A549 treated with Mapracorat at 1 μM for 4 hours (cell line): ENCODE measurements at places on chromosomes 1 and 21. TPM values are rescaled to one million over a fixed set of nuclear protein-coding genes. Genes with fewer than 3 reads are reported as not detected.

The PGLYRP3 gene
- total RNA-seq: not detected in 5 replicates

The FAM151A gene
- 0.16 to 0.32 TPM (median 0.17 TPM) in 5 replicates for total RNA-seq

The VCAM1 gene
- 0.04 to 0.09 TPM (median 0.08 TPM) in 4 of 5 replicates, not detected in the other for total RNA-seq

The NBPF4 gene
- 0.12 to 0.16 TPM (median 0.14 TPM) in 4 of 5 replicates, not detected in the other for total RNA-seq

The FAM72D gene
- total RNA-seq: 4.9 to 6.9 TPM (median 5.6 TPM) in 5 replicates

The SPAG17 gene
- not detected in 5 replicates for total RNA-seq
